ENCODE measurements at places on chromosomes 3 and 15. TPM values are rescaled to one million over a fixed set of nuclear protein-coding genes. Genes with fewer than 3 reads are reported as not detected.

Gene OR5K2
- polyA plus RNA-seq = not detected

Gene CCRL2
- polyA plus RNA-seq = 19.1 TPM

GRCh38 chr15:36810656-36811449 is 231.4 kb downstream of the CDIN1 start:
- no peak for DNase-seq

DNA sequence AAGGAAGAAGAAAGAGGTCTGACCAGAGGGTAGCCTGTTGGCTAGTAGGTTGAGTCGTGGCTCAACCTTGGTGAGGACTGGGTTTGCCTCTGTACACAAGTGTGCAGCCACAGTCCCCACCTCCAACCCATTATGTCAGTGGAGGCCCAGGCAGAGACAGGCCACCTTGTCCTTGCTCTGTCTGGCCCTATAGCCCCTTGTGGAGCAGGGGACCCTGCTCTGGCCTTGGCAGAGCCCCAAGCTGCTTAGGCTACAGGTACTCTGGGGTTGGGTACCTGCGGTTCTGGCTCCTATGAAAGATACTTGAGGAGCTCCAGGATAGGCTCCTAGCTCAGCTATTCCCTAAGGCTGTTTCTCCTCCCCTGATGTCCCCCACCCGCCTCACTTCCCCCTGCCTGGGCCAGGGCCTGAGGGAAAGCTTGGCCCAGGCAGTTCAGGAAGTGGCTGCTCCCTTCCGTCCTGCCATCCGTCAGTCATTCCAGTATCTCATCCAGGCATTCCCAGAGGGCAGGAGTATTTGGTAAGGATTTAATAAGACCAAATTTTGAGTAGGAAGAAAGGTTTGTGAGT is 44.0 kb downstream of the FGD5 start:
- no peak for DNase-seq
